ENCODE measurements at places on chromosomes 2 and 18.

GRCh38 chr2:54669677-54670484 lies 53.6 kb upstream of the EML6 start:
- DNase-seq, result no peak

DNA sequence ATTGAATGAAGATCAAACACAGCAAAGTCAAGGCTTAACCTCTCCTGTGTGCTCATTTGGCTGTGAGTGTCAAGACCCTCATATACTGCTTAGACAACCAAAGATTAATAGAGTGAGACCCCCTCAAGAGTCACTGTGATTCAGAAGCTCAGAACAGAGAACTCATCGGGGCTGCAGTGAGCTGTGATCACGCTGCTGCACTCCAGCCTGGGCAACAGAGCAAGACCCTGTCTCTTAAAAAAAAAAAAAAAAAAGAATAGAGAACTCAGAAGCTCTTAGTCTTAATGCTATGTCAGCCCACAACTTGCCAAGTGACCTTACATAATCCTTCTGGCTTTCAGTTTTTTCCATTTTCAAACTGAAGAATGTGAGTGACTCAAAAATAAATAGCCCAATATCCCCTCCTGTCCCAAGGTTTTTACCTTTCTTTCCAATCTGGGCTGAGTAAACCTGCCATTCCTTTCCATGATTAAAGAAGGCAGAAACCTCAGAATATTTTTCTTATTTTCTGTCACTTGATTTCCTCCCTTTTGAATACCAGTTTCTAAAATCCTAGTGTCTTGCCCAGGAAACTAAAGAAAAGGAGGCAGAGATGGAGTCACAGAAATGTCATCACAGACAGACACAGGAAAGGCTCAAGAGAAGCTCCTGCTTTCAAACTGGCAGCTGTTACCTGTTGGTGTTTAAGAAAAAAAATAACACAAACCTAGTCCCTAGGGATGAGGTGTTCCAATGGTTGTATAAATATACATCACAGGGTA lies 102.4 kb downstream of the CACNB4 start:
- DNase-seq, result no peak

DNA sequence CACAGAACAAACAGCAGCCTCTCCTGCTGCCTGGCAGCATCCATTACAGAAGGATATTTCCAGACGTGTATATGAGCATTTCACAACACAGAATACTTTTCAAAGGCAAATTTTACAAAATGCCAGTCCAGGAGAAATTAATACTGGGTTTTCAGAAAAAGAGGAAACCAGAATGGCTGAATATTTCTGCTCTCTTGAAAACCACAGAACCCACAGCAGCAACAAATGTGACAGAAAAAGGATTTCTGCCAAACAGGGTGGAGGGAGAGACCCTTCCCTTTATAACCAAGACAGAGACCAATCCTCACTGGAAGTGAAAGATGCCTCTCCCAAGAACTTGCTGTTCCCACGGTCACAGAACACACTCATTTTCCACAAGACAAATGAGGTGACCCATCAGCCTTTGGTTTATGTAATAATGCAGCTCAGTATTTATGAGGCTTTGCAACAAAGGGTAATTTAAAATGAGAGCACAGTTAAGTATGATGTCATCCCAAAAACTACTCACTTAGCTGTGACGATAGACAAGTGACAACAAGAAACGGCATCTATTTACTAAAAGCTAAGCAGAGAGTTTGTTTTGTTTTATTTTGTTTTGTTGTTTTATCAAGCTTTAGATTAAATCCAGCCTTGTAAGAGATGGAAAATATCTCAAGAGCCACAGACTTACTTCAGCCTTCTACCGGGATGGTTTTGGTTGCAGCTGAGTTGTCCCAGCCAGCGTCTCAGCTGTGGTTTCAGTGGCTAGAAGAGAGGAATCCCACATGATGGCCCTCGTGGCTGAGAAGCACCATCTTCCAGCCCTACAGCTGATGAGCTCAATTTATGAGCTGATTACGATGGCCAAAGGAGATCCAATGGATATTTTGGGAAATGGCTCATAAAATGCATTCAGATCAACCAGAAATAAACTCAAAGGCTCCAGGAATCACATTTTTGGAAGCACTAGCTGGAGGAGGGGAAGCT lies 249.3 kb upstream of the AGAP1 start:
- DNase-seq, result no peak

DNA sequence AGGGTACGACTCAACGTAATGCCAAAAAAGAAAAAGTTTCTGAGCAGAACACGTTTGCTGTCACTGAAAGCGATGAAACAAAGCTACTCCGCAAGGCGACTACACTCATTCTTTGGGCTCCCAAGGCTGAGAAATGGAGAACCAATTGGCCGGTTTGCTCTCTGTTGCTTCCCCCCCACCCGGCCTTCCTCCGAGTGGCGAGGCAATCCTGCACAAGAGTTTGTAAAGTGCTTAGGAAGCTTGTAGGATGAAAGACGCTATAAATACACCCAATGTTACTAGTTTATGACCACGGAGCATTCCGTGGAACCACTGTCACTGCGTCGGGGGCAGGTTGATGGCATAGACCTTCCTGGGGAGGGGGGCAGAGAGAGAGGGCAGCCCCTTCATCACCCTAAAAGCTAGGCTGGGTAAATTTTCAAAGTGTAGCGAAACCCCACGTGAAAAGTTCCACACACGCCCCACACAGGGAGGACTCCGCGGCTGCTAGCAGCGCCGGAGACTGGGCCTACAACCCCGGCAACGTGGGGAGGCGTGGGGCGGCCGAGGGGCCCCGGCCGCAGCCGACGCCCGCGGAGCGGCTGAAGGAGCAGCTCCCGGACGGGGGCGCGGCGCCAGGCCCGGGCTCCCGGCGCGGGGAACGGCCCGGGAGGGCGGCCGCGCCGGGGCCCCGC lies 915 bp downstream of the CUL3 start:
- no peak for DNase-seq

DNA sequence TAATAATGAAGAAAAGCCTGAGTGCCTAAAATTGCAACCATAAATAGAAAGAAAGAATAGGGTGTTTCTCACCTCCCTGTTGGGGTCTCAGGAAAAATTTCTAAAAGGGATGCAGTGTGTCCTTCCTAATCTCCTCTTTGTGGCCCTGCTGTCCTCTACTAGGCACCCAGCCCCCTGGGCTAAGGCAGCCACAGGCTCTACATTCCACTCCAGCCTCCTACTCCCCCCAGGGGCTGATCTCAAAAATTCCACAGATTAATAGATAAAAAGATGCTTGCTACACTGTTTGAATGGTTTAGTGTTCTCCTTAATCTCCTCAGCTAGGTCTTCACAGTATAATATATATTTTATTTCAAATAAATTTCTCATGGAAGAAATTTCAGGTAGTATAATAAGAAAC lies 17.6 kb downstream of the SATB2 start:
- DNase-seq, result no peak

DNA sequence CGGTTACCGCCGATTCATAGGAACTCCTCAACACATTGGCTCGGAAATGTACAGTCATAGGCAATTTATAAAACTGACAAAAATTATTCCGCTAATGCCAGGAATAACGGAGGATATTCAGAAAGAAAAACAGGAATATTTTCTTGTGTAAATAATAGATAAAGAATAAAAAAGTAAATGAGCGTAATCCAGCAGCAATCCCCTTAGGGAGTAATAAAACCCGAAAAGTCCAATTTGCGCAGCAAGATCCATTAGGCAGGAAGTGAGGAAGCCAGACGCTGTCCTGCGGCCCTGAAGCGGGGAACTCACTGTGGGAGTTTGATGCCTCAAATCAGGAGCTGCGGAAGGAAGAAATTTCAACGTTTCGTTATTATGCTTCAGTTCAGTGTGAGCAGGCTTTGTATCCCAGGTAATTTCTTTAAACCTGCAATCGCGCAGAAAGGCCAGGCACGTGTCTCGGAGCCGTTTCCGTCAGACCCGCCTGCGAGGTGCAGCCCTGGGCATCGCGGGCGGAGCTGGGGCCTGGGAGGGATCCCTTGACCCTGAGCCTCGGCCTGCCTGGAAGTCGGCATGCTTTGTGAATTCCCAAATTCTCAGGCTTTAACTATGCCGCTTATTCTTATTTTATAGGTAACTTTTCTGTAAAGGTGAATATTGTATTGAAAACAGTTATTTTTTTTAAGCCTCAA lies 180.9 kb upstream of the ALKAL2 start:
- DNase-seq, result no peak

DNA sequence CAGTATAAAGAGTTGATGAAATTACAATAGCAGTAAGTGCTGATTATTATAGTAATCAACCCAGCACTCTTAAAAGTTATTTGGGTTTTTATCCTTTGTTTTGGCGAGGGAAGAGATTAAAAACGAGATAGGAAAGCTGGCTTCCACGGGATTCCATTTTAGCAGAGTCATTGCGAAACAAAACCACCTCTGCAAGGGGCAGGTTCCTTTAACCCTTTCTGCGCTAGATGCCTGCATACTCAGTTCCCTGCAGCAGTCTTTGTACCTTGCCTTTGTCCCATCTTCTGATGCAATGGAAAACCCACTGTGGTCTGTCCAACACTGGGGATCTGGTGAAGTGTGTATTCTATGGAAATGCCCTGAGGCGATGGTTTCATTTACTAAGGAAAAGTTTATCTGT lies 2.7 kb downstream of the YPEL5 start:
- DNase-seq, result no peak

DNA sequence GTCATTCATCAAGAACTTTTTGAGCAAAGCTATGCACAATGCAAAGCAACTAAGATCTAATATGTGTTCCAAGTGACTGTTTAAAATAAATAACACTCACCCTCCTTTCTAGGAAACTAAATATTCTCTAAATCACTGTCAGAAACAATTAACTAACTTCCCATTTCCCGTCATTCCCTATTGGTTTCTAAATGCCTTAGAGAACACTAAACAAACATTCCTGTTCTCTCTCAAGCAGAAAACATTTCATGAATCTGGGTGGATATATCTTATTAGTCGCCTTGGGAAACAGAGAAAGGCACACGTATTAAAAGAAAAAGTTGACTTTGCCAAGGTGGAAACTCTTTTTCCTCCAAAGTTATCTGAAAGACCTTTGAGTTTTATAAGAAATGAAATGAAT lies 735.2 kb downstream of the MBD2 start:
- no peak for DNase-seq

DNA sequence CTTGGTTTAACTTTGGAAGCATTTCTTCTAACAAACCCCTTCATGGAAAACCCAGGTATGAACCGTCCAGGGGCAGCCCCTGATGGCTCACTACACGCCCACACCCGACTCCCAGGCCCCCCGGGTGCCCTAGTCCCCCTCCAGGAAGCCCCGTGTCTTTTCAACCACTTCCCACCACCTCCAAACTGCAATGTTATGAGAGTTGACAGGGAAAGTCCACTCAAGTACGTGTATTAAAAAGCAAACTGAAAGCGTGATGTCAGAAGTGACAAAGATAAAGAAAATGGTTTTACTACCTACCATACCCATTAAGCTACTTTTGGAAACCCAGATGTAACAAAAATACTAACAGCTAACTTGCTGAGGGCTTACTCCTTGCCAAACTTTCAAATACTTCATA lies 51.5 kb downstream of the L3MBTL4 start:
- no peak for DNase-seq

GRCh38 chr2:54350426-54350825 lies 94.4 kb upstream of the TSPYL6 start:
- no peak for DNase-seq

DNA sequence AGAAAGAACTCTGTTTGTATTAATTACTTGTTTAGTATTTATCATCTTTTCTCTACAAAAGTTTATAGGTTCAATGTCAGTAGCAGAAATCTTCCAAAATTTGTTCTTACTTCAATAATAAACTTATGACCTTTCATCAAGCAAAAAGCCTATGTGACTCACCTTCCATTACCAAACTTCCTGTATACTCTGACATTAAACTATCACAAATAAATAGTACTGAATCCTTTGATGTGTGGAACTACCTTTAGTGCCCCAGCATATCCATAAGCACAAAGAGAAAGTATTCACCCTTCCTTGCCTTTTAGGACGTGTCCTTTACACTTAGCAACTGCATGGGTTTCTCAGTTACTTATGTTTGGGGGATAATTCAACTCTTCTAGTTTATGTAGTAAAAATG lies 166.0 kb downstream of the EHBP1 start:
- DNase-seq, result no peak

DNA sequence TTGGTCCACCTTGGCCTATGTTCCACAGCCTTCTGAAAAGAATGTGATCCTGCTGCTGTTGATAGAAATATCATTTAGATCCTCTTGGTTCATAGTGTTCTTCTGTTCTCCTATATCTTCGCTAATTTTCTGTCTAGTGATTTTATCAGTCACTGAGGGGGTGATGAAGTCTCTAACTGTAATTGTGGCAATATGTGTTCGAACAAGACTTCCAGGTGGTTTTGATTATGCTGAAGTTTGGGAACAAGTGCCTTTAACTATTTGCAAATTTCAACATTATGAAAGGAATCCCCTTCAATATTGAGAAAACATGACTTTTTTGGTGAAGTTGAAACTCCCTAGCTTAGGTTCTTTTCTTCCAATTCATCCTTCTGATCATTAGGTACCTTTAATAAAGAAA lies 140.4 kb downstream of the MTX2 start:
- DNase-seq, result no peak

DNA sequence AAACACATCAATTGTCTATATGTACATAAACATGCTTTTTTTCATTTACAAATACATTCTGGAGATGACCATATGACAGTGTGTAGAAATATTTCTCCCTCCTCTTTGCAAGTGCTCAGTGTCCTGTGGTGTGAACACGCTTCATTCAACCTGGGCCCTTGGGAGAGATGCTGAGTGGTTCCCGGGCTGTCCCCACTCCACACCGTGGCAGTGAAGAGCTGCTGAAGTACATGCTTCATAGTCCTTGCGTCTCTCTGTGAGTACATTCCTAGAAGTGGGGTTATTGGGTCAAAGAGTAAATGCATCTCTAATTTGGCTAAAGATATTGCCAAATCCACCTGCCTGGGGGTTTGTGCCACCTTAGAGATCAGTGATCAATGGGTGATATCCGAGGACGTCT lies 6.5 kb upstream of the GPR35 start:
- DNase-seq, result no peak
